ENCODE measurements at places on chromosomes 12 and 14.

DNA sequence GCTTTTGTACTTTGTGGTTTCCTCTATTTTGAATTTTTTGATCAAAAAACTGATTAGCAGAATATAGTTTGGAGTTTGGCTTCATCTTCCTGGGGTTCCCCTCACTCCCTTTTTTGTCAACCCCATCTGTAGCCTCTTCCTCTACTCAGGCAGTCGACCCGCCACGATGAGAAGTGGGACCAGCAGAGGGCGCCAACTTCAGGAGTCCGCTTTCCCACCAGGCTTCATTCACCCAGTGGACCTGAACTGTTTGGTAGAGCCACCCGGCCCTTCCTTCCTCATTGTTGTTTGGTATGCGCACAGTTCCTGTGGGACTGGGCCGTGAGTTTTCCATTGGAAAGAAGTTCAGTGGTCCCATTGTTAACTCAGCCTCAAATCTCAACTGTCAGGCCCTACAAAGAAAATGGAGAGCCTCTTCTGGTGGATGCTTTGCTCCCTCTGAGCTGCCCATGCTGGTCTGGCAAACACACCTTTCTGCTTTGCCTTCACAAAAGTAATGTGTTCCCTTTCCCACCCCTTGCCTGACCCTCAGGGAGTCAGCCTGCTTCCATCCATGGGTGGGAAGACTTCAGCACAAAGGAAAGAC is 21.7 kb downstream of the TMBIM6 start:
- DNase-seq: peak; percentile 39

- no peak for DNase-seq
Observed at GRCh38 chr14:68975667-68976066, 3.4 kb downstream of the ACTN1 start.

DNA sequence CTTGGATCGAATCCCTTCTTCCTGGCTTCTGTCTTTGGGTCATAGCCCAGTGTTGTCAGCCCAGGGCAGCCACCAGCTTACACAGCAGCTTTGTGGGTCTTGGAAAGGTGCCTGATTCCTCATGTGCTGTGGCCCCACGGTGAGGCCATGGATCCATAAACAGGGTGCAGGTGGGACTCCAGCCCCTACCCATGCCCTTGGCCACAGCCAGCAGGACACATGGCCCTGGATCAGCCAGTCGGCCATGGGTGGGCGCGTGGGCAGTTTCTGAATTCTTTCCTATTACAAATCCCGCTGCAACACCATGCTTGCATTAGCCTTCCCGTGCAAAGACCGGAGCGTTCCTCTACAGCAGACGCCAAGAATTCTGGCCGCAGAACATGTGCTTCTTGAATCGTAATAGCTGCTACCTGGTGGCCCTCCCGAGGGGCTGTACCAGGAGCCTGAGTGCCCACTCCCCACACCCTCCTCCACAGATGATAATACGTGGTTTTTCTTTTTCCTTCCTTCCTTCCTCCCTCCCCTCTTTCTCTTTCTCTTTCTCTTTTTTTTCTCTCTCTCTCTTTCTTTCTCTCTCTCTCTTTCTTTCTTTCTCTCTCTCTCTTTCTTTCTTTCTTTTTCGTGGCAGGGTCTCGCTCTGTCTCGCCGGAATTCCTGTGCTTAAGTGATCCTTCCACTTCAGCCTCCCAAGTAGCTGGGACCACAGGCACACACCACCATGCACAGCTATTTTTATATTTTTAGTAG is 2.9 kb upstream of the MMP17 start:
- DNase-seq: no peak

DNA sequence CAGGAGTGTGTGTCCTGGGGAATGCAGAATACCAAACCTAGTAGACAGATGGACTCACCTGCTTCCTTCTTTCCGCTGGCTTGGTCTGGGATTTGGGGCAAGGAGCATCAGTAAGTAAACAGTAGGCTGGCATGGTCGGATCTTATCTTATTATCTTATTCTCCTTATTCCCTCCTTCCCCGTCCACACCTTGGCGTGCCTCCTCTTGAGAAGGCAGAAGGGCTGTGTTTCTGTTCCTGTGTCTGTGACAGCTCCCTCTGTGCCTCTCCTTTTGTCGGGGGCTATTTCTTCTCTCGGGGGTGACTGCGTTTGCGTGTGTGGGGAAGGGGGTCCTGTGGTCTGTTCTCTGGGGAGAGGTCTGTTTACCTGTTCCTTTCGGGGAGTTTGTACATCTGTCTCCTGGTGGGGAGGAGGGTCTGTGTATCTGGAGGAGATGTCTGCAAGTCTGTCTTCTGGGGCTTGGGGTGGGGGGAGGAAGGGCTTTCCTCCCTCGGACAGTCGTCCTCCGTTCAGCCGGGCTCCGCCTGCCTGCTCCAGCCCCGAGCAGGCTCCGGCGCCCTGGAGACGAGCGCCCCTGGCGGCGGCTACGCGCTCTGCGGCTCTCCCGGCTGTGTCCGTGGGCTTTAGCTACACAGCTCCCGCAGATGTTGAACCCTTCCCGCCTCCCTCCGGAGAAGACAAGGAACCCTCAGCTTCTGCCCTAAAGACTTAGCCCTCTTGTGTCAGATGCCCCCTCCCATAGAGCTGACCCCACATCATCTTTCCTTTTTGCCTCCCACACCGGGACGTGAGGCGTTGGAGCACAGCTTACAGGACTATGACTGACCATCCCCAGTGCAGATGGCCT is 4.4 kb downstream of the KRT86 start:
- DNase-seq: peak; percentile 64

DNA sequence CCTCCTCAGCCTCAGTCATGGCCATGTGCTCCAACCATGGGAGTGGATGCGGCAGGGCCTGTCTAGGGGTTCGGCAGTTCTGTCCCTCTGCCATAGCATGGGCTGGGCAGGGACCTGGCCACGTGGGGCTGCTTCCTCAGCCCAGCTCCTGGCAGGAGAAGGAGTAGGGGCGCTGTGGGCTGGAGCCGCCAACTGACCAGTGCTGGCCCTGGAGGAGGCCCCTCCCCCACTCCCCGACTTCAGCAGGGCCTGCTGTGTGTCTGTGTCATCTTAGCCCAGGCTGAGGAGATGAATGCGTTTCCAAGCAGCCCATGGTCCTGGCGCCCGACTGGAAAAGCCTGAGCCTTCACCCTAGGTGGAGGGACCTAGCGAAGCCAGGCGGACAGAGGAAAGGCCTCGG is 2.7 kb upstream of the PACS2 start:
- DNase-seq: no peak

GRCh38 chr12:2537868-2538541 is 256.8 kb upstream of the FKBP4 start:
- no peak for DNase-seq

DNA sequence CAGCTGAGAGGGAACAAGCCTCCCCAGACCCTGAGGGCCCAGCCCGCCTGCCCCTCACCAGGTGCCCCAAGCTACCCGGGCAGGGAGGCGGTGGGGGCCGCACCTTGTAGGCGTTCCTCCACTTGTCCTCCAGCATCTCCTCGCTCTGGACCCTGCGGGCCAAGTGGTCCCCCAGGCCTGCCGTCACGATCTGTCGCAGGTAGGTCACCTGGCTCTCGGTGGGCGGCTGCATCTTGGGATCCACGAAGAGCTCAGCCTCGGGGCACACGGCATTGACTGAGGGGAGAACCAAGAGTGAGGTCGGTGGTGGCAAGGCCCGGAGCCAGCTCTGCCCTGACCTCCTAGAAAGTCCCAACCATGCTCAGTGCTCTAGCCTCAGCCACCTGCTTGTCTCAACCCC is 36.6 kb downstream of the DHX37 start:
- no peak for DNase-seq

DNA sequence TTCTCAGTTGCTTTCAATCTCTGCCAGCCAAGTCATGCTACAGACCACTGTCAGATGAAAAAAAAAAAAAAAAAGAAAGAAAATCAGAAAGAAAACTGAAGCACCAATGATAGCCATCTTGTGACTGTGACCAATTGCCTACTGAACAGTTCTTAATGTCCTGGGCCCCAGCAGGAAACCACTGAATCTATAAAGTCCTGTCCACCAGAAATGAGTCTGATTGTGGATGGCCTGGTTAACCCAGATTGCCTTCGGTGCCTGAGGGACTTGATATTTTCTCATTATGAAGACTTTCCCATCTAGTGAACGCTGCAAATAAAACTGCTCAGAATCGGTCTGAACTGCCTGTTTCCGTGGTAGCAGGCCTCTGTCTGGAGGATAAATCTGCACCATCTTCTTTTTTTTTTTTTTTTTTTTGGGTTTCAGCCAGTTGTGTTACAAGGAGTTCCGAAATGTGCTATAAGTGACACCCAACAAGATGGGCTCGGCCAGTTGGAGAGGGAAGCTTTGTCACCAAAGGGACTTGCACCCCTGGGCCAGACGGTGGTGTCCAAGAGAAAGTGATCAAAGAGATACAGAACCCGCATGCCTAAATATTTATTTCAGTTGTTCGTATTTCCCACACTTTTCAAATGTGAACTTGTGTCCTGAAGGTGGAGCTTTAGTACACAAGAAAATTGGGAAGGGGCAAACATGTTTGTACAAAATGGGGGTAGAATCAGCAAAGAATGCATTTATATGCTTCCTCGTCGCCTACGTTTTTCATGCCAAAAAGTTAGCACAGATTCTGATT is 3.0 kb upstream of the PLXNC1 start:
- DNase-seq: no peak

GRCh38 chr14:79062226-79062625 is 892.1 kb downstream of the NRXN3 start:
- peak; percentile 42 for DNase-seq

DNA sequence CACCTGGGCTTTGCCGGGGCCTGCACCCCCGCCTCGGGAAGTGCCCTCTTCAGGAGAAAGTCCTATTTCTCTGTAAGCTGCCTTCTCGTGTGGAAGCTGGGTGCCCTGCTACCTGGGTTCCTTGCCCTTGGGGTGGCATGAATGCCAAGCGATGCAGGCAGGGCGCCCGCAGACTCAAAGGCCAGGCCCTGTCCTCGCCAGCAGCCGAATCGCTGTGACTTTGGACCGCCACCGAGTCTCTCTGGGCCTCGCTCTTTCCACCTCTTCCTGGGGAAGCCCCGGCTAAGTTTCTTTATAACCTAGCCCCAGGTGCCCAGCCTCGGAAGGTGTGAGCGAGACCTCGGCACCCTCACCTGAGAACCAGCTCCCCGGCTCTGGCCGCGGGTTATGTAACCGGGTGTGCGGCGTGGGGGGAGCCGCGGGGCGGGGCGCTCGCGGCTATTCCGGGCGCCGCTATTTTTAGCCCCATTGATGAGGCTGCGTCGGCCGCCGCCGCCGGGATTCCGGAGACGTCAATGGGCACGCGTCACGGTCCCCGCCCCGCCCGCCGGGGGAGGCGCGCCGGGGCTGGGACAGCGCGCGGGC is 14.6 kb upstream of the NR4A1 start:
- peak; percentile 80 for DNase-seq
